ENCODE measurements at places on chromosomes 12 and 14.

- DNase-seq = no peak
Observed at GRCh38 chr12:75606151-75606550, 94.7 kb upstream of the KRR1 start.

GRCh38 chr14:60647837-60648248 lies 1.4 kb downstream of the SIX1 start:
- DNase-seq = no peak

DNA sequence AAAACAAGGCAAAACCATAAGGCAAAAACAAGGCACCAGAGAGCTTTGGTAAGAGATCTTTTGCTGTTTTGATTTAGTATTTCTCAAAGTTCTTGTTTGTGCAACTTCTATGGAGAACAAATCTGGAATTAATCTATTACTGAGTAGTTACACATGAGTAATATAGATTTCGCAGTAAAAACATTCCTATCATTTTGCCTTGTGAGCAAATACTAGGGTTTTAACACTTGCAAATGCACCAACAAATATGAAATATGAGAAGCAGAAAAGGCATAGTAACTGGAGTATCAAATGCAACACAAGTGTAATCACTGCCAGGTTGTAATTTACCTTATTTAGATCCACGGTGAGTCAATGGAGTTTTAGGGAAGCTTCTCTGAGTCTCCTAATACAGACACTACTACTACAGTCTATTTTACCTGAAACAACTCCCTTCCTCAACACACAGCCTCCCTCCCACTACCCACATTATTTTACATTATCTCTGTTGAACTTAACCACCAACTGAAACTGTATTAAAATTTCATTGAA lies 324.1 kb downstream of the FLRT2 start:
- DNase-seq = no peak

DNA sequence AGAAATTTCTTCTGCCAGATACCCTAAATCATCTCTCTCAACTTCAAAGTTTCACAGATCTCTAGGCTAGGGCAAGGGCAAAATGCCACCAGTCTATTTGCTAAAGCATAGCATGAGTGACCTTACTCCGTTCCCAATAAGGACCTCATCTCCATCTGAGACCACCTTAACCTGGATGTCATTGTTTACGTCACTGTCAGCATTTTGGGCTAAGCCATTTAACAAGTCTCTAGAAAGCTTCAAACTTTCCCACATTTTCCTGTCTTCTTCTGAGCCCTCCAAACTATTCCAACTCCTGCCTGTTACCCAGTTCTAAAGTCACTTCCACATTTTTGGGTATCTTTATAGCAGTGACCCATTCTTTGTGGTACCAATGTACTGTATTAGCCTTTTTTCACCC lies 259.2 kb upstream of the KITLG start:
- no peak for DNase-seq

DNA sequence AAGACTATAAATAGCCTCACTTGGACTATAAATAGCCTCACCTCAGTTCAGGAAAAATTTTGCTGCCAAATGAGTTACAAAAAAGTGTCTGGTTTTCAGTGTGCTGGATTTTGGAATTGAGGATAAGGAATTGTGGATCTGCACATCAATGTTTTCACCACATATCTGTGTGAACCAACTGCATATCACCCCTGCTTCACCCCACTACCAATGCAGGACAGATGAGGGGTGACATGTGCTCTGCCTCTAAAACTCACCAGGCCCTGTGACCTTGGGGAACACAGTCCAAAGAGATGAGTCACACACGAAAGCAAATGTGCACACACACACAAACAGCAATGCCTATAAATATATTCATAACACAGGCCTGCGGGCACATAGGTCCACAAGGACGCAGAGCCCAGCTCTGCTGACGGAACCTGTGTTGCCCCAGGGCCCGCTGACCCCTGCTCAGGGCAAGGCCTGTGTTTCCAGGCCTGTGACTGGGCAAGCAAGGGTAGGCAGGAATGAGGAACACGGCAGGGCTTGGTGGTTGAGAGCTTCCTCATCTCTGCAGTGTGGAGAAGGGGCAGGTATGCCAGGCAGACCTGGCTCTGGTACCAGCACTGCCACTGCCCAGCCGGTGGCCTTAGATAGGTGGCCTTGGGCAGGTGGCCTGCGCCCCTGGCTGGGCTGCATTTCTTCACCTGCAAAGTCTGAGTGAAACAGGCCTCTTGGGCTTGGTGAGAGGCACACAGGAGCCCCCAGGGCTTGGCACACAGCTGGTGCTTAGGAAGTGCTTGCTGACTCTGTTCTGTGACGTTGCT lies 82.4 kb downstream of the ARL6IP4 start:
- peak; percentile 38 for DNase-seq

- DNase-seq = no peak
Observed at GRCh38 chr12:77837876-77838291, 7.2 kb downstream of the NAV3 start.

DNA sequence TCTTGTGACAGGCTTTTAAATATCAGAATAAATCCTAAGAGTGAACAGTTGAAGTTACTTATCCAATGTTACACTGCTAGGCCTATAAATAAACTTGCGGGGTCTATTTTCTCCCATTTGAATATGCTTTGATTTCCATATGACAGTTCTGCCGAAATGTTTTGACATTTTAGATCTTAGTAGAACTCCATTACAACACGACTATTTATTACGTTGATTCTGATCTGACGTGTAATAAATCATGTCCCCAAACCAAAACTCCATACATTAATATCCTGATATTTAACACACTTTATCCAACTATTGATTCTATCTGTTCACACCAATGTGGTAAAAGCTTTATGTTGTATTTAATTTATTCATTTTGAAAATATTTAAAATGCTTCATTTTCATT lies 16.1 kb upstream of the NEMF start:
- no peak for DNase-seq

DNA sequence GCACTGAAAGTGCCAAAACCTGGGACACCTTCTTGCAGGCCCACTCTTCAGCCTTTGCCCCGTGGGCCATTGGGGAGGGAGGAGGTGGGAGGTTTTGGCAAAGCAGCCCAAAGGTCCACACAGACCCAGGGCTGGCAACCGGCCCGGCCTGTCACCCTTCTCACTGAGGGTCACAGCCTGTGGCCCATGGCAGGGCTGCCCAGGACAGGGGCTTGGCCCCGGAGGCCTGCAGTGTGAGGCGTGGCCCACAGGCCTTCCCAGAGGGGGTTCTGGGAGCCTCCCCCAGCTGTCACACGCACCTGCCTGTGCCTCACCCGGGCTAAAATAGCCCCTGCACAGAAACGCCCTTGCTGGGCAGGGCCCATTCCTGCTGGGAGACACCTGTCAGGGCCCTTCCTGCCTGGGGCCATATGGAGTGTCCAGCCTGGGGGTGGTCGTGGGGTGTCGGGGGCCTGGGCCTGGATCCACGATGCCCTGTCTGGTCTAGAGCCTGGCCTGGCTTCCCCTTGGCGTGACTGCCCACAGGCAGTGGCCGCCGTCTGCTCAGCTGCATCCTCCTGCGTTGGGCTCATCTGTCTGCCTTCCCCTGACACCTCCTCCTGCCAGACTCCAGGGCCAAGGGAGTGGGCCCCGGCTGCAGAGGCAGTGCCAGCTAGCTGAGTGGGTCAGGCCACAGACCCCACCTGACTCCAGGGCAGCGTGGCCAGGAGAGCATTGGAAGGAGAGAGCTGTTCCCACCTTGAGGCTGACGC lies 19.2 kb downstream of the PACS2 start:
- DNase-seq = no peak

DNA sequence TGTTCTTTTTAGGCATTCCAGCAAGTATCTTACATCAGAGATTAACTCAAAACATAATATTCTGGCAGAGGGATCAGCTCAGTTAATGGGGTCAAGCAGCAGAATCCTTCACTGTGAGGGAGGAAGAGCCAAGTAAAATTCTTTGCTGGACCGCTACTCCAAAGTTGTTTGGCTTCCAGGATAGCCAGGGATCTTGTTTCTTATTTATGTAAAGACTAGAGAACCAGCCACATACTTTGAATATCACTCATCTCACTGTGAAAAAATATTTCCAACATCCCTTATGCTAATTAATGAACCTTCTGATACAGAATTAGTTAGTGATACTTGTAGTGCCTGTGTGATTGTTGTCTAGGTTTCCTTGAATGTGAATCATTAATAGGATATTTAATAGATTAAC lies 94.2 kb downstream of the PLEKHA5 start:
- DNase-seq = no peak

GRCh38 chr12:52242442-52243258 lies 9.6 kb downstream of the KRT7 start:
- DNase-seq = no peak

- no peak for DNase-seq
Observed at GRCh38 chr12:80815351-80815750, 98.6 kb downstream of the MYF5 start.

- DNase-seq = no peak
Observed at GRCh38 chr12:28328967-28329366, 138.7 kb downstream of the CCDC91 start.

GRCh38 chr14:68295316-68295816 lies 475.8 kb downstream of the RAD51B start:
- DNase-seq = no peak

DNA sequence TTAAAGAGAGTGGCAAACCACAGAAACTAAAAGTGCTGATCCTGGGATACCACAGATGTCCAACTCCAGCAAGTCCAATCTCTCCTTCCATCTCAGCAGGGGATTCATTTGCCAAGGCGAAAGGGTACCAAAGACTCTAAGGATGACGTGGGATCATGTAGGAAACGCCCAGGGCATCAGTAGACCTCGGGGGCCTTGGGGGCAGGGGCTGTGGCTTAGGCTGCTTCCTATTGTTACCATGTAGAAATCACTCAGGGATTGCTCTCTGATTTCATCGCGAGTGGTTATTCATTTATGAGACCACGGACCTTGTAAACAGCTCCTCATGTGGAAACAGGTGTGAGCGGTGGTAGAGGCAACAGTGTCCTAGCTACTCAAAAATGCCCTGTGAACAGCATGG lies 149.3 kb upstream of the FKBP4 start:
- DNase-seq = no peak

GRCh38 chr12:3557116-3557697 lies 66.2 kb downstream of the PRMT8 start:
- no peak for DNase-seq

- DNase-seq = peak; percentile 46
Observed at GRCh38 chr12:6914246-6914946, at the start of gene ENO2. TSS of gene ENO2 (plus strand) at chr12:6914580. CDS start at chr12:6915833, 1,253 bp downstream.

GRCh38 chr12:123670882-123671728 lies at the start of gene TCTN2:
TSS of gene TCTN2 (plus strand) at chr12:123671113. CDS start at chr12:123671241, 128 bp downstream.
- peak; percentile 81 for DNase-seq

- no peak for DNase-seq
Observed at GRCh38 chr14:65840786-65841185, 428.3 kb downstream of the FUT8 start.
